ENCODE measurements at places on chromosomes 6 and 20.

GRCh38 chr6:25124216-25124715 is 154.9 kb upstream of the CARMIL1 start:
- DNase-seq, result no peak

- DNase-seq, result no peak
Observed at GRCh38 chr20:37567671-37568588, 40.3 kb upstream of the BLCAP start.

GRCh38 chr6:129875610-129876520 is 14.8 kb upstream of the TMEM244 start:
- no peak for DNase-seq

DNA sequence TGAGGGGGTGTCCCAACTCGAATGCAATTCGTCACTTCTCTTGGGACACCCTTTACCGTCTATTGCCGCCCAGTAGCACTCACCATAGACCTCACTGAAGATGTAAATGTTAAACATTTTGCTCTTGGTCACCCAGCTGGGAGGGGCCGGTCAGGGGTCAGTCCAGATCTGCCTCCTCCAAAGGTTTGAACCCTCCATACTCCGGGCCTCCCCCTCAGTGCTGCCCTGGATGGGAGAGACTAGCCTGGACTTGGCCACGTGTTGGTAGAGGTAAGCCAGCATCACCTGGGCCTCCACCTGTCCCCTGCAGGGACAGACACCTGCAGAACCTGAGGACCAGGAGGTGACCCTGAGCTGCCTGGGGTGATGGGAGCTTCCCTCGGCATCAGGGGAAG is 5.0 kb upstream of the MYT1 start:
- DNase-seq, result no peak

GRCh38 chr6:53010504-53010903 is 15.4 kb upstream of the GSTA4 start:
- DNase-seq, result no peak

GRCh38 chr6:169527306-169527705 is 174.5 kb downstream of the WDR27 start:
- DNase-seq, result no peak

DNA sequence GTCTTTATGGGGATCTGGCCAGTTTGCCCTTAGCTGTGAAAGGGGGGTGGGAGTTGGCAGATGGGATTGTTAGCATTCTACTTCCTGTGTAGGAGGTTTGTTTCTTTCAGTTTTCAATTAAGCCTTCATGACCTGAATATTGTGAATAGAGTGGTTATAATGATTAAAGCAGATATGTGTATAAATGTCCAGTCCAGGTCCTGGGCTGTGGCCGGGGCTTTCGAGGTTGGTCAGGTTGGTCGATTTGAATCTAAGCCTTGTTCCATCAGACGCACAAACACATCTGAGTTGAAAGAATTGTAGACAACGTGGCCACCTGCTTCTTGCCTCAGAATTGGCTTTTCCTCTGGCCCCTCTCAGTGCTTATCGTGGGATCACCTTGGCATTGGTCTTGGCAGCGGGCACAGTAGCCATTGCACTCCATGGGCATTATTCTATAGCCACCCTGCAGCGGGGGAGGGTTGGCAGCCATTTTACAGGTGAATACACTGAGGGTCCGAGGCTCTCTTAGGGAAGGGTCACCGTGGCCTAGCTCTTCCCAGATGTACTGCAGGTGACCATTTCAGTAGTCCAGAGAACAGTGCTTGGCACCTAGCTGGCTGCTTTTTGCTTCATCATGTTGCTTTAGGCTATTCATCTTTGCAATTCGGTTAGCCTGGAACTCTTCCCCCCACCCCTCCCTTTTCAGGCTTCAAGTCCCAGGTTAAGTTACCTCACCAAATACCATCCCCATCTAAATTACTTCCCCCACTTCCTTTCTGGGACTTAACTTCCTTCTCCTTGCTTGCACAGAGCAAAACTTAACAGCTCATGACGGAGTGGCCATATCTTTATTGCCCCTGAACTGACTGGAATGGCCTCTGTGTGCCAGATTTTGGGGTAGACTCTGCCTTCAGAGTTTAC is 1.1 kb downstream of the RNF114 start:
- DNase-seq, result no peak

GRCh38 chr20:45290677-45291355 is 15.8 kb upstream of the RBPJL start:
- DNase-seq, result no peak

DNA sequence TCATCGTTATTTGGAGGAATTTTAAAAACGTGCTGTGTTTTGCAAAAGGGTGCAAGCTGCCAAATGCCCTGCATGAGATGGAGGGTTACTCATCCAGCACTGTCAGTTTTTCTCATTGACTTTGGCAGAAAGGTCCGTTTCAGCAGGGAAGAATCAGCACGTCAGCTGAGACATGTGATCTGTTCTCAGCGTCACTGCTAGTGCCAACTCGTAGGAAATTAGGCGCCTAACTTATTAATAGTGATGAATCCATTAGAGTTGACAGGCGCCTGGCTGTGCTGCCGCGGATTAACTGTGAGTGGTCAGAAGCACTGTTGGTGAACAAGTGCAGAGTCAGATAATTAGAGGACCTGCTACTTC is 175.5 kb upstream of the FOXQ1 start:
- no peak for DNase-seq

GRCh38 chr6:146909376-146909775 is 294.8 kb upstream of the STXBP5 start:
- no peak for DNase-seq

- DNase-seq, result no peak
Observed at GRCh38 chr20:50286609-50287008, 96.0 kb downstream of the CEBPB start.

GRCh38 chr6:149265945-149266344 is 51.6 kb upstream of the TAB2 start:
- no peak for DNase-seq

GRCh38 chr6:20710341-20710740 is 176.1 kb downstream of the CDKAL1 start:
- DNase-seq, result no peak

DNA sequence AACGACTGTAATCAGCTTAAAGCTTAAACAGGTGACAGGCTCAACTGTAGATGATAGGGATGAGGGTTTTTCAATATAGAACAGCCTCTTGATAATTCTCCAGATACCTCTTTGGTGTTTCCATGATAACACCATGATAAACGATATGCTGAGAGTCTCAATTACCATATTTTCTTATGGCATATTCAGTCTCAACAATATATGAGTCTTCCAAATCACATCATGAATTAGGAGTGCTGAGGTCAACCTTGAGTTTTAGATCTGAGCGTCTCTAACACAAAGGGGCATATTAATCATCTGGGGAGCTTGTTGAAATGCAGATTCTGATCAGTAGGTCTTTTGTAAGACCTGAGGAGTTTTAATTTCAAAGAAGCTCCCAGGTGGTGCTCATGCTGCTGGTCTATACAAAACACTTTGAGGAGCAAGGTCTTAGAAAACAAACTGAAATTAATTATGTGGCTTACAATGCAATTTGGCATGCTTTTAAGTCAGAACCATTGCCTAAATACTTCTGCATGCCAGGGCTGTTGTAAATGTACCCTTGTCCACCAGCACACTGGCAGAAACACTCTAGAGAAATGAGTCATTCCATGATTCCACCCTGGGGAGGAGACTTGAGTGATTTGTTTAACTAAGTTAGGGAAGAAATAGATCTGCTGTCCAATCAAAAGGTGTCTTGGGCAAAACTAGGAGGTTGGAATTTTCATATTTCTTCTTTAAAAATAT is 49.6 kb downstream of the PTCHD4 start:
- no peak for DNase-seq

- DNase-seq, result no peak
Observed at GRCh38 chr6:105209950-105210706, 30.3 kb upstream of the POPDC3 start.

DNA sequence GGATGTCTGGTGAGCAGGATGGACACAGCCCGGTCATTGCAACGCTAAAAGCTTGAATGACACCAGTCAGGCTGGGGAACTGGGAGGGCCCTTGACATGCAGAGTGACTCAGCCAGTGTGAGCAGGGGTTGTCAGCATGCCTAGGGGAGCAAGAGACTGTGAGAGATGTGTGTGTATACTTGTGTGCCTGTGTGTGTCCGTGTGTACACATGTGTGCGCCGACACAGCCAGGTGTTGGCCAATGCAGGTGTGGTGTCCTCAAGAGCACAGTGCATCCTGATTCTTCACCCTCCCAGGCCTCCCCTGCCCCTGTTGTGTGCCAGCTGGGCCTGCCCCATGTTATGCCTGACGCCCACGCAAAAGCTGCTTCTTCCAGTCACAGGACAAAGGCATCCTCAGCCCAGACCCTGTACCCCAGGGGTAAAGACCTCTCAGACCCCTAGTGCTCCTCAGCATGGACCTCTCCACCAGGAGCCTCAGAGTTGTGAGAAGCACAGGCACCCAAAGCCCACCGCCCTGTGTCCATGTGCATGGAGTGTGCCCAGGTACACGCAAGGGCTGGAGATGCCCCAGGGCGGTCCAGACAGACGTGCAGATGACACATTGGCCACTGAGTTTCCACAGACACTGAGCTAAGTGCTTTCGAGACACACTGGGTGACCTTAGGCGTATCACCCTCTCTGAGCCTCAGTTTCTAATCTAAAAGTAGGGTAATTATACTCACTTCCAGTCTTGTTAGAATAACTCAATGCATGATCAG is 16.6 kb downstream of the NRSN2 start:
- no peak for DNase-seq
